ENCODE measurements at places on chromosomes 7 and 10. TPM values are rescaled to one million over a fixed set of nuclear protein-coding genes. Genes with fewer than 3 reads are reported as not detected.

GRCh38 chr7:92135052-92135889 lies 994 bp upstream of the CYP51A1 start:
- no peak for DNase-seq
- peaks cover 30% of the 10 kb centered on the region for H3K36me3 ChIP-seq
- H3K27ac ChIP-seq, result peak overlapping the region; percentile 99
- no peaks in the 10 kb centered on the region for H3K27me3 ChIP-seq

DNA sequence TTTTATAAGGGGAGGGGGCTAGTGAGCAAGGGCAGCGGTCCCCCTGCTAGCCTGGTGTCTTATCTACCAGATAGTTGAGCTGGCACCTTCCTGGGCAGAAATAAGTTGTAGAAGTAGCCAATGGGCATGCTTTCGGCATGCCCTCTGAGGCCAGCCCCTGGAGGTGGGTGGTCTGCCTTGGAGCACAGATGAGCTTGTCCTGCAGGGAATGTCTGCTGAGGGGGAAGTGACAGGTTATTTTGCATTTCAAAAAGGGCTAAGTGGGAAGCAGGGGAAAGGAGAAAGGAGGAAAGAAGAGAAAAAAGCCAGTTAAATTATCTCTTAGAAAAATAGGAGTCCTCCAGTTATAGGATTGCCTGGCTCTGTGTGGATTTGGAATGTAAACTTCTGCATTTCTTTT lies 88.9 kb downstream of the GPR26 start:
- no peak overlapping the region for H3K27ac ChIP-seq
- no peak overlapping the region for H3K4me3 ChIP-seq
- H3K4me1 ChIP-seq, result no peaks in the 10 kb centered on the region
- DNase-seq, result no peak
- H3K27me3 ChIP-seq, result peaks cover 2% of the 10 kb centered on the region
- no peaks in the 10 kb centered on the region for H3K36me3 ChIP-seq

GRCh38 chr7:154743206-154743605 lies 259.7 kb downstream of the PAXIP1 start:
- no peak for DNase-seq
- no peak overlapping the region for H3K27ac ChIP-seq
- H3K4me1 ChIP-seq, result no peaks in the 10 kb centered on the region
- no peak overlapping the region for H3K4me3 ChIP-seq
- H3K27me3 ChIP-seq, result no peaks in the 10 kb centered on the region
- H3K36me3 ChIP-seq, result no peaks in the 10 kb centered on the region

DNA sequence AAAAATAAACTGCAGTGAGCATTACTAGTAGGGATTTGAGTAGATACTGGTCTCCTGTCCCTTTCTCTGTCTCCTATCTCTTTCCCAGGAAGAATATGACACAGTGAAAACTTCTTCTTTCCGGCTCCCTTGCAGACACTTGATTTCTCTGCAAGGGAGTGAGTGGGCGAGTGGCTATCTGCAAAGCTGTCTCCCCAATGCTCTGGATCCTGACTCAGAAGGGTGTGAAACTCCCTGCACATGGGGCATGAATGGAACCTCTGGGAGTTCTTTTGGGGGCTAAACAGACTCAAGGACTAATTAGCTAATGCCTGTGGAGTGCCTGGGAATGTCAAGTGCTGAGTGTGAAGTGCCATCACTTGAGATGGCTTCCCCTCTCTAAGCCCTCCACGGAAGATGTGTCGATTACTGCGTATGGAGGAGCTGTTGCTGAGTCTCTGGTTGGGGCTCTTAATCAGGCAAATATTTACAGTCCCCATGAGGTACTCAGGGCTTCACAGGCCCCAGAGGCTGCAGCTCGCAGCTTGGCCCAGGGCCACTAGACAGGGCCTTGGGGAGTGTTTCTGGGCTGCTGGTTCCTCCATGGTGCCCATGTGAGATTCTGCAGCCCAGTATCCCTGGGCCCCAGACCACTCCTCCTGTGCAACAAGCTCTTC lies 139.8 kb downstream of the RPS24 start:
- H3K36me3 ChIP-seq, result no peaks in the 10 kb centered on the region
- H3K27ac ChIP-seq, result no peak overlapping the region
- no peak for DNase-seq

DNA sequence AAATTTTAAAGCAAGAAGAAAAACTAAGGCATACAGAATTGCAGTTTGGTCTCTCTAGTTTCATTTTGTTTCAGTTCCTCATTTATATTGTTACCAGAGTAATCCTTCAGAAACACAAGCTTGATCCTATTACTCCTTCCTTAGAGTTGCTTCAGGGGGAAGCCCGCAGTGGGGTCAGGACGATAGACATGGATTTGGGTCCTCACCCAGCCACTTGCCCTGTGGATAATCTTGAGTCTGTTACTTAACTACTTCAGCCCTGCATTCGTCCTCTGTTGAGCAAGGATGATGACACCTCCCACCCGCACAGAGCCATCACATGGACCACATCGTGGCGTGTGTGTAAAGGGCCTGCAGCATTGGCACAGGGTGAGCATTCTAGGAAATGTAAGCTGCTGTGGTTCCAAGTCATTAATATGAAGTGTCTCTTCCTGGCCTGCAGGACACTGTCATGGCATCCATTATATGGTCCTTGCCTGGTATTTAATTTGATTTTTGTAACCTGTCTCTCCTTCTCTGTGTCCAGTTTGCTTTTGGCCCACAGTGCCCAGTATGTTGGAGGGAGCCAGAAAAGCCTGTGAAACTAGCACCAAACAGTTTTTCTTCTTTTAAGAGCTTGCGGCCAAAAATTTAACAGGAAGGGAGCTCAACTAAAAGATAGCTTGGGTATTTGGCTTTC lies 111.2 kb downstream of the EEPD1 start:
- peaks cover 11% of the 10 kb centered on the region for H3K4me1 ChIP-seq
- no peak overlapping the region for H3K27ac ChIP-seq
- DNase-seq, result no peak
- no peaks in the 10 kb centered on the region for H3K27me3 ChIP-seq
- no peaks in the 10 kb centered on the region for H3K36me3 ChIP-seq

- DNase-seq, result no peak
- peaks cover 1% of the 10 kb centered on the region for H3K27me3 ChIP-seq
- no peaks in the 10 kb centered on the region for H3K36me3 ChIP-seq
- no peaks in the 10 kb centered on the region for H3K4me1 ChIP-seq
- H3K27ac ChIP-seq, result no peak overlapping the region
- no peak overlapping the region for H3K4me3 ChIP-seq
These were observed 96.2 kb upstream of the KAT6B start for GRCh38 chr10:74730246-74730645.

GRCh38 chr10:112214298-112214926 lies 30.8 kb upstream of the GPAM start:
- no peak for DNase-seq
- no peaks in the 10 kb centered on the region for H3K36me3 ChIP-seq
- H3K27me3 ChIP-seq, result no peaks in the 10 kb centered on the region
- H3K27ac ChIP-seq, result no peak overlapping the region

DNA sequence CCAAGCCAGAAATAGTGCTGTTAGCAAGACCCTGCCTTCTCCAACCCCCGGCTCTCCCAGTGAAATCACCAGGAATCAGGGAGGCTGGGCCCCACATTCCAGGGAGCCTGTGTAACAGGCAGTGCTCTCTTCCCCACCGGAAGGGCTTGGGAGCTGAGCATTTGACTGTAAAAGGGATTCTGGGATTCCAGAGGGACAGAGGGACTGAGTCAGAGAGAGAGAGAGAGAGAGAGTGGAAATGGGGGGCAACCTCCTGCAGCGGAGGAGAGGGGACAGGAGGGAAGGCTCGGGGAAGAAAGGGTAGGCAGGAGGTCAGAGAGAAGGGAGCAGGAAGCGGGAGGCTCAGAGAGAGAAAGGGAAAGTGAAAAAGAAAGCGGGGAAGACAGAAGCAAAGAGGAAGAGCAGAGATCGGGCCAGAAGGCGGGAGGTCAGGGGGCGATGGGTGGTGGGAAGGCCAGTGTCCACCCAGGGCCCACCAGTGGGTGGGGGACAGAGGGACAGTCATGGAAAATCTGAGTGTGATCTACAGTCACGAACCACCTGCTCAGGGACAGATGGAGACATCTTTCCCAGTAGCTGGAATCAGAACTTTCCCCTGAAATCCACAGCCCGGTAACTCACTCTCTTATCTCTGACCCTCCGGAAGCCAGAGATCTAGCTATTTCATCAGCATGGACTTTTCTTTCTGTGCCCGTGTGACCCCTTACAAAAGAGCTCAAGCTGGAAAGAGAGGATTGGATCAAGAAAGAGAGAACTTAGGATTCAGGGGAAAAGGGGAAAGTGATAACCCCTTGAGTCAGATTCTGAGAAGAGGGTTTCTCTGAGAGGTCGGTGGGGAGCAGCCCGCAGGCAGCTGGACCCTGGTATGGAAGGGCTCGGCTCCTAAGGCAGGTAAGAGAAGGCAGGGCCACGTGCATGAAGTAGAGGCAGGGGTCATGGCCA lies 4.6 kb upstream of the SERPINE1 start:
- peak overlapping the region; percentile 31 for H3K4me3 ChIP-seq
- no peaks in the 10 kb centered on the region for H3K36me3 ChIP-seq
- H3K4me1 ChIP-seq, result peaks cover 37% of the 10 kb centered on the region
- no peak for DNase-seq

- H3K36me3 ChIP-seq, result no peaks in the 10 kb centered on the region
- H3K27ac ChIP-seq, result no peak overlapping the region
- no peak overlapping the region for H3K4me3 ChIP-seq
- no peaks in the 10 kb centered on the region for H3K27me3 ChIP-seq
- no peak for DNase-seq
These were observed 273.1 kb downstream of the SEMA3D start for GRCh38 chr7:84913731-84914130.

DNA sequence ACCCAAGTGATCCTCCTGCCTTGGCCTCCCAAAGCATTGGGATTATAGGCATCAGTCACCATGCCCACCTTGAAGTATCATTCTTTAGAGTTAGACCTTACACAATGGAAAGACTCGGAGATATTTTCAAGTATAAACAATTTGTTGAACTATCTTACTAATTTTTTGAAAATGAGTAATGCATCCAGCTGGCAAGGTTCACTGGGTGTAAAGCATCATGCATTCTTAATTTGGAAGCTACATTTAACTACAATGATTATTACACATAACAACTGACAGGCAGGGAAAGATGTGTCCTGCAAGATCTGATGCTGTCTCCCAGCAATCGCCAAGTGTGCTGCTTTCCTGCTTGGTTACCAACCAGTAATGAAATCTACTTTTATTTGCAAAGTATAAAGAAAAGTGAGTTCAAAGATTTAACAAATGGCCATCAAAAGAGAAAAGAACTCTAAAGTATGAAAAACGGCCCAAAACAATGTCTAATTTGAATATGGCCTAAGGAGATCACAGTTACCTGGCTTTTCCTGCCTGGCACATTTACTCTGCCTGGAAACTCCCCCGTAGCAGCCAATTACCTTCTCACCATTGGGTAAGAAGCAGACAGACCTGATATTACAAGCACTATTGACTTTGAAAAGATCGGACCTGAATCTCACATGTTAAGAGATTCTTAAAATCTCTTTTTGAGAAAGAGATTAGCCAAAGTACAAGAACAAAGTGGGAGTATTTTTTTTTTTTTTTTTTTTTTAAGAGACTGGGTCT lies 59.3 kb upstream of the NMT2 start:
- DNase-seq, result no peak
- no peaks in the 10 kb centered on the region for H3K4me1 ChIP-seq
- no peak overlapping the region for H3K4me3 ChIP-seq
- no peaks in the 10 kb centered on the region for H3K36me3 ChIP-seq
- no peaks in the 10 kb centered on the region for H3K27me3 ChIP-seq
- no peak overlapping the region for H3K27ac ChIP-seq

DNA sequence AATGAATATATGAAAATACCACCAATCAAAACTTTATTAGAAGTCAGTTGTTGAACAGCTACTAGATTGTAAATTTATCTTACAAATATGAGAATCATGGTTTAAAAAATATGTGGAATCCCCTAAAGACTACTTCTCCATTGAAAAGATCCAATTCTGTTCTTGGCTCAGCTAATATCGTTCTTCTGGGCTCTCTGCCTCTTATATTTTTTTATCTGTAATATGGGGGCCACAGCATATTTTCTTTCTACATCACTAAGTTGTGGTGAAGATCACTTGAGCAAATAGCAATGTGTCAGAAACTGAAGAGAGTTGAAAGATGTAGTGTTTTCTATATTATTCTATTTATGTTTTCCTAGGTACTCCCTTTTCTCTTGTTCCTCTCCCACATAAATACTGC lies 198.1 kb downstream of the FZD1 start:
- no peaks in the 10 kb centered on the region for H3K27me3 ChIP-seq
- no peaks in the 10 kb centered on the region for H3K4me1 ChIP-seq
- no peak overlapping the region for H3K4me3 ChIP-seq

- H3K27ac ChIP-seq, result peak overlapping the region; percentile 100
- no peak overlapping the region for H3K4me3 ChIP-seq
- DNase-seq, result no peak
- H3K4me1 ChIP-seq, result peaks cover 46% of the 10 kb centered on the region
These were observed 43.9 kb upstream of the SRGN start for GRCh38 chr10:69043931-69044531.

DNA sequence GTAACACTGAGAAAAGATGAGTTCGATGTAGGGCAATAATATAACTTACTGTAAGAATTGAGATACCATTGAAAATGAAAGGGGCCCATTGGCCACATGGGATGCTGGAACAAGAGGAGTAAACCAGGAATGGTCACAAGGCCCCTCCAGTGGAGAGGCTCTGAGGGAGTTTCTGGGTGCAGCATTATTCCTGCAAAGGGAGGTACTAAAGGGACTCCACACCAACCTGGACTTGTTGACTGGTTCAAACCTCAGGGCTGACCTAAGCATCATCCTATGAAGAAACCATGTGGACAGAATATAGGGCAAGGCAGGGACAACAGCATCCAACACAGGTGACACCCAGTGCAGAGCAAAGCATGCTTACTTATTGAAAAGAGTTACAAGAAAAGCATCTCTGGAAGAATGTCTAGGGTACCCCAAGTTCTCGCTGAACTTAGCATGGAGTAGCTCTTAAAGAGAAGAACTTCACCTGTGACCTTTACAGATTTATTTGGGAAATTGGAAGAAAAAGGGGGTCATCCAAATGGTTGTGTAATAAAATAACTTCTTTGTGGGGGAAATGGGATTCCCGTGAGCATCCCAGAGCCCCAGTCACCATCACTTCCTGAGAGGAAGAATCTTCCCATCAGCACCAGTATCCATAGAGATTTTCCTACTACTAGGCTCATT lies 34.7 kb downstream of the PRSS2 start:
- peaks cover 94% of the 10 kb centered on the region for H3K4me1 ChIP-seq
- no peak for DNase-seq
- no peaks in the 10 kb centered on the region for H3K27me3 ChIP-seq
- H3K27ac ChIP-seq, result peak overlapping the region; percentile 99

DNA sequence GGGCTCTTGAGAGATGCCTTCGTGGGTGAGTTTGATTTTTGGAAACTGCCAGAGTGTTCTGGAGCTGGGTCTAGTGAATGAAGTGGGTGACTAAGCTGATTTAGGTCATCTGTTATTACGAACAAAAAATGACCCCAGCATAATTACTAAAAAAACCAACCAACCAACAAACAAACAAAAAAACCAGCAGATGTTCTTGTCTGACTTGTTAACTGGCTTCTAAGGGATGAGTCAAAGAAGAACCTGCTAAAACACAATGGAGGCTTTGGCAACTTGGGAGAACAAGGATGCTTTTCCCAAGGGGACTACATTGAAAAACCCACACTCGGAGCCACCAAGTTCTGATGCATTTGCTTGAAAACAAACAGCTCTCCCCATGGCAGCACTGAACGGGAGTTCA lies 11.5 kb downstream of the TACR2 start:
- no peaks in the 10 kb centered on the region for H3K27me3 ChIP-seq
- DNase-seq, result no peak
- peaks cover 37% of the 10 kb centered on the region for H3K36me3 ChIP-seq
- peaks cover 9% of the 10 kb centered on the region for H3K4me1 ChIP-seq
- H3K27ac ChIP-seq, result no peak overlapping the region

- H3K4me3 ChIP-seq, result peak overlapping the region; percentile 70
- H3K4me1 ChIP-seq, result peaks cover 10% of the 10 kb centered on the region
- DNase-seq, result no peak
- peak overlapping the region; percentile 81 for H3K27ac ChIP-seq
- no peaks in the 10 kb centered on the region for H3K36me3 ChIP-seq
These were observed 871 bp upstream of the GTF2IRD1 start for GRCh38 chr7:74452748-74453321.

Gene PLXNA4
- total RNA-seq, result 0.14 TPM

Gene ANKRD7
- total RNA-seq, result not detected

Gene AKR1D1
- total RNA-seq, result not detected
